Jurkat, Clone E6-1 (cell line): ENCODE measurements at places on chromosomes 13 and 19.

- no peak for DNase-seq
Observed at GRCh38 chr19:3006075-3006767, 22.9 kb downstream of the TLE2 start.

GRCh38 chr19:13097463-13098258 is 5.0 kb downstream of the LYL1 start:
- DNase-seq = no peak

GRCh38 chr19:35509018-35509652 is 4.3 kb downstream of the DMKN start:
- no peak for DNase-seq

DNA sequence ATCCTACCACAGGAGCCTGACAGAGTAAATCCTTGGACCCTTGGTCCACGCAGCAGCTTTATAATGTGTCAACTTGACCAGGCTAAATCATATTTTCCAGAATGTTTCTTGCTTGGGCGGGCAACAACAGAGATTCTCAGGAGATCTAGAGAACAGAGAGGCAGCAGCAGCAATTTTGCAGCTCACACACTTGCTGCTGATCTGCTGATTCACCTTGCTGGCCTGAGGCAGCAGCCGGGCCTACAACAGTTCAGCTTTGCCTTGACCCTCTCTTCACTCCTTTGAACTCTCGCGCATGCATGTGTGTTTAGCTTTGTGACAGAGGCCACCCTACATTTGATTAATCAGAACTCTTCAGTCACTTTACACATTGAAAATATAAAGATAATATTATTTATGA is 159.3 kb downstream of the UGGT2 start:
- DNase-seq = no peak

- DNase-seq = no peak
Observed at GRCh38 chr13:76474966-76475365, 411.2 kb downstream of the KCTD12 start.

DNA sequence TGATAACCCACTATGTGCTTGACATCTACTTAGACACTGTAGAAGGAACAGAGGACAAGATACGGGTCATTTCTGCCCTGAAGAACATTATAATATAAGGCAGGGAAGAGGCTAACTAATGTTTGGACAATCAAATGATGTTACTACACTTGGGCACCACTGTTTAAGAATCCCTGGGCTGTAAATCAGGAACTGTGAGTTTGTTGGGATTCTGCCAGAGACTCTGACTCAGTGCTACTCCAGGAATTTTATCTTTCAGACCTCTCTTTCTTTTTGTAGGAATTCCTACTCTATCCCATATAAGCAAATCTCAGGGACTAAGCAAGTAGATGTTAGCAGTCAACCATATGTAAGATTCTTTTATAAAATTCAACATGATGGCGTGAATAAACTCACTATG is 3.1 kb upstream of the ZNF471 start:
- no peak for DNase-seq

DNA sequence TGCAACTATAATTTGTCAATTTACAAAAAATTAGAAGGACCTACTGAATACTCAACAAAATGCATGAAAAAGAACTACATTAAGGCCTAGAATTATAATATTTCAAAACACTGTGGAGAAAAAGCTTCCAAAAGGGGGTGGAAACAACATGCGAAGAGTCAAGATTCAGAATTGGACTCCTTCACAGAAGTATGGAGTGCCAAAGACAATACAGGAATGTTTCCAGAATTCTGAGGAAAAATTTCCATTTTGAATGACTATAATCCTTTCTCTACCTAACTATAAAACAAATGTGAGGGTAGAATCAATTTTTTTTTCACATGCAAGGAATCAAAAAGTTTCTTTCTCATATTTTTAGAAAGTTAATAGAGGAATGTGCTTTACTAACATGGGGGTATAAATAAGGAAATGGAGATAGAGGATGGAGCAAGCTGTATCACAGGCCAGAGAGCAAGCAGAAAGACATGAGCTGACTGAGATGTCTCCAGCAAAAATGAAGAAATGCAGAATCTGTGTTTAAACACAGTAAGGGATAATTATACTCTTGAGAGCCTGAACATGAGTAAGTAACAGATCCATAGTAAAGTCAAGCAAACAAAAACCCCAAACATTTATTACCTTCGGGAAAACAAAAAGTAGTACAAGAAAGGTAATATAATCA is 39.5 kb upstream of the SMAD9 start:
- DNase-seq = no peak

DNA sequence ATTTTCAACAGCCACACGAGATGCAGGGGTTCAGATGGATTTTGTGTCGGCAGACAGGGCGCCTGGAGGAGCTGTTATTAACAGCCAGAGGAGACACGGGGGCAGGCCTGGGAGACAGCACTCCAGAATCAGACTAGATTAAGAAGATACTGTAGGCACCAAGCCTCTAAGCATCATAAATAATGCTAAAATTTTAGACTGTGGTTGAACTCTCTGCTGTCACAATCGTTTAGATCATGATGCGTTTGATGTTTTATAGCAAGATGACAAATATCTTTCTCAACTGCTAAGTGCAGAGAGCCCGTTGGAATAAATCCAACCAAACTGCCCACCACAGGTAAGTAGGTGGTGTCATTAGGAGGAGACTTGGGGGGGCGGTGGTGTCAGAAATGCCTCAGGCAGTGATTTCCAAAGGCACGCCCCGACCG is 63.9 kb downstream of the CEBPG start:
- no peak for DNase-seq

GRCh38 chr19:16778796-16779411 is 50.3 kb upstream of the SIN3B start:
- peak; percentile 43 for DNase-seq

GRCh38 chr13:42000846-42001245 is 39.9 kb upstream of the VWA8 start:
- no peak for DNase-seq

GRCh38 chr13:23354520-23354919 is 79.0 kb downstream of the SACS start:
- no peak for DNase-seq

DNA sequence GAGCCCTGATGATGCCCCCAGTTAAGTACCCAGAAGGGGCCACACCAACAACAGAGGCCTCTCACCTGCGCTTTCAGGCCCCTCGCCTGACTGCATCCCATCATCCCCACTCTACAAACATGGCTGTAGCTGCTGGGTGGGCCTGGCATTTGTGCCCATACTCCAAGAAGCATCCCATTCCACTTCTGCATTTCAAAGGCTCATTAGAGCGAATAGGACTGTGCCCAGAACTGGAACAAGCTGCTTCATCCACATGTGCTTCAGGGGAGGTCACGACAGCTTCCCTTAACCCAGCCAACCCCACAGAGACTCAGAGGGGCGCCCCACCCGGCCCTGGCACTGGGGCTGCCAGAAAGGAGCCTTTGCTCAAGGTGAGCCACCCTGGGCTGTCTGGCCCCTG is 156.9 kb downstream of the SIPA1L3 start:
- no peak for DNase-seq

DNA sequence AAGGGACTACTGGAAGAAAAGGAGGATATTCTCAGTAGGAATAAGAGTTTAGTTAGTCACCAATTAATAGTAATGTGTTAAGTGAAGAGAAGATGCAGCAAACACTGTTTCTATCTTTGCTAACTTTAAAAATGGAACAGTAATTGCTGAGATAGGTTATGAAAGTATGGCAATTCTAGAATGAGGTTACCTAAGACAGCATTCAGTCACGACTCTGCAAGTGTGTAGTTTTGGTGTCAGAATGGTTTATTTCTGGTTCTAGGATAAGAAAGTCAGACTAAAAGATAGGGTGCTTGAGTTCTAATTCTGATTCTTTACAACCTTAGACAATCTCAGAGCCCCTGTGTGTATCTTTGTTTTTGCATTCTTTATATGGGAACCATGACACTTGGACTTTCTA is 138.1 kb downstream of the POU4F1 start:
- no peak for DNase-seq

- peak; percentile 93 for DNase-seq
Observed at GRCh38 chr13:24709186-24709913, 29.1 kb downstream of the ATP12A start.

- peak; percentile 25 for DNase-seq
Observed at GRCh38 chr13:51222037-51222685, at the start of gene FAM124A. Gene FAM124A (plus strand): TSS chr13:51222398. CDS start chr13:51222502, 104 bp downstream.

- DNase-seq = no peak
Observed at GRCh38 chr13:30690282-30691188, 44.8 kb upstream of the ALOX5AP start.
